Stimulated activated CD4-positive, alpha-beta T cell treated with anti-CD3 and anti-CD28 coated beads, Interleukin-1b, Interleukin-23, amount 100 ng/mL, for 1 hour (primary cell): ENCODE measurements at places on chromosomes 16 and 17.

DNA sequence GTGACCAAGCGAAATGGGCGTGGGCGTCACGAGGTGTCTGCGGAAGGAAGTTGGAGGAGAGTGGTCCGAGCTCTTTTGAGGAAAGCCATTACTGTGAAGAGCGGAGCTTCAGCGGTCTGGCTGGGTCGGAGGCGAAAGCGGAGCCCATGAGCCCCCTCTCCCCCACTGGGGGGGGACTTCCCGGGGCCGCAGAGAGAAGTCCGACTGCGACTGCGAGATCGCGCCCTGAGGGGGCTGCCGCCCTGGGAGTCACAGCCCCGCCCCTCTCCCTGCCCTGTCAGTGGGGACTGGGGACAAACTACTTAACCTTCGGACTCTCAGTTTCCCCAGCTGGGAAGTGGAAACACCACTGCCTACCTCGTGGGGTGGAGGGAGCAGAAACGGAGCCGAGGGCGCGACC, 20.0 kb upstream of the ARL4D start:
- DNase-seq: no peak

GRCh38 chr16:89290472-89290871, 73.0 kb downstream of the ZNF778 start:
- DNase-seq: no peak

DNA sequence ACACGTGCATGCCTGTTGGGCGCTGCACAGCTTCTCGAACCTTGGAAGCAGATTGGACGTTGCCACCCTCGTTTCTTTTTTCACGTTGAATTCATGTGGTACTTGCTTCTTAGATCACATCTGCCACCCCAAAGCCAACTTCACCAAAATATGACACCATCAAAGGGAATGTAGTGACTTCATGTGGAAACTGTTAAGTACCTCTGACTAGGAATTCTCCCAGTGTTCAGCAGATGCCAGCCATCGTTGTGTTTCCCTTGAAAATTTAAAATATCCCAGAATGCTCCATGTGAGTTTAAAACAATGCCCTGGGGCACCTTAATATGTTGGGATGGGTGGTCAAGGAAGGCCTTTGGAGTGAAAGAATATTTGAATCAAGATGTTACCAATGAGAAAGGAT, 22.6 kb upstream of the FAM20A start:
- no peak for DNase-seq

- no peak for DNase-seq
Observed at GRCh38 chr16:53770641-53771040, 66.7 kb downstream of the FTO start.

- no peak for DNase-seq
Observed at GRCh38 chr17:81271226-81271625, 23.9 kb downstream of the SLC38A10 start.

DNA sequence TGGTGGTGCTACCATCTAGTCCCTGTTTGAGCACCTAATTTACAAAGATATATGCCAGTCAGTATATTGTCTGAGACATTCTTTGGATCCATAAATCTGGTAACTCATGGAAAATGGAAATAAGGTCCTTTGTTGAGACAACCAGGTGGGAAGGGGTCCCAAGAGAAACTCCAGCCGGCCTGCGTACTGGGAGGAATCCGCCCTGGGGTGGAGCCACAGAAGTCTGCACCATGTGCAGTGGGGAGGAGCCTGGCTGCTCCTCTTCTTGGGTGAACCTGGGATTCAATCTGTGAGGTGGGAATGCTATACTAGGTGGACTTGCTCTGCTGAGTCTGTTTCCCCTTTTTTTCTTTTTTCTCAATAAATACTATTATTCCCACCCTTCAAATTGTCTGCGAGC, 339.2 kb upstream of the TNRC6C start:
- DNase-seq: no peak

DNA sequence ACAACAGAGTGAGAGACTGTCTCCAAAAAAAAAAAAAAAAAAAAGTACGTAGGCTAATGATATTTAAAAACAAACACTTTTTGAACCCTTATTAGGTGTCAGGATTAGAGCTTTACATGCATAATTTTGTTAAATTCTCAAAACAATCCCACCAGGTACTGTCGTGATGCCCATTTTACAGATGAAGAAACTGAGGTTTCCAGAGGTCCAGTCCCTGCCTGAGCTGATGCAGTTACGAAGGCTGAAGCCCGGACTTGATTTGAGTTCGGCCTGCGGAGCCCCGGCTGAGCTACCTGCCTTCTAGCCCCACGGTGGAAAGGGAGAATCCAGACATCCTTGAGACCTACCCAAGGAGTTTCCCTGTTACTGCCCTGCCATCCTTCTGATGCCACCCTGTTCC, 137.5 kb upstream of the EEF2KMT start:
- DNase-seq: no peak

- DNase-seq: no peak
Observed at GRCh38 chr17:63544467-63545301, 5.6 kb upstream of the DCAF7 start.

DNA sequence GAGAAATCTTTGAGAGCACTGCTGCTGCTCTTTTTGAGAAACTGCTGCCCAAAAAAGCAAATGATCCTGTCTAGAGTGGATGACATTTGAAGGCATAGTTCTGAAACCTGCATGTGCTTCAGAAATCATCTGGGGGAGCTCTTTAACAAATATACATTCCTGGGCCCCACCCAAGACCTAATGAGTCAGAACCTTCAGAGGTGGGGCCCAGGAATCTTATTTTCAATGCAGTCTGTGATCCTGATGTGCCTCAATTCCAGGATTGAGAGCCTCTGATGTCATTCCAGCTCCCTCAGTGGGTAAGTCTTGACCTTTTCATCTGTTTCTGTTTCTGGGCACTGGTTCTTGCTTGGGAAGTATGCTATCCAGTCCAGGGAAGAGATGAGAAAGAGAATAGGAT, 42.3 kb downstream of the HNF1B start:
- no peak for DNase-seq

GRCh38 chr16:57918444-57918843, 52.5 kb downstream of the CNGB1 start:
- no peak for DNase-seq

- peak; percentile 69 for DNase-seq
Observed at GRCh38 chr17:40068917-40069750, 6.4 kb downstream of the THRA start.

GRCh38 chr17:1743088-1743439, 393 bp downstream of the SERPINF2 start:
- no peak for DNase-seq

GRCh38 chr16:81142864-81143263, 46.7 kb upstream of the GCSH start:
- no peak for DNase-seq

GRCh38 chr17:40038882-40039513, 15.2 kb downstream of the MED24 start:
- no peak for DNase-seq

DNA sequence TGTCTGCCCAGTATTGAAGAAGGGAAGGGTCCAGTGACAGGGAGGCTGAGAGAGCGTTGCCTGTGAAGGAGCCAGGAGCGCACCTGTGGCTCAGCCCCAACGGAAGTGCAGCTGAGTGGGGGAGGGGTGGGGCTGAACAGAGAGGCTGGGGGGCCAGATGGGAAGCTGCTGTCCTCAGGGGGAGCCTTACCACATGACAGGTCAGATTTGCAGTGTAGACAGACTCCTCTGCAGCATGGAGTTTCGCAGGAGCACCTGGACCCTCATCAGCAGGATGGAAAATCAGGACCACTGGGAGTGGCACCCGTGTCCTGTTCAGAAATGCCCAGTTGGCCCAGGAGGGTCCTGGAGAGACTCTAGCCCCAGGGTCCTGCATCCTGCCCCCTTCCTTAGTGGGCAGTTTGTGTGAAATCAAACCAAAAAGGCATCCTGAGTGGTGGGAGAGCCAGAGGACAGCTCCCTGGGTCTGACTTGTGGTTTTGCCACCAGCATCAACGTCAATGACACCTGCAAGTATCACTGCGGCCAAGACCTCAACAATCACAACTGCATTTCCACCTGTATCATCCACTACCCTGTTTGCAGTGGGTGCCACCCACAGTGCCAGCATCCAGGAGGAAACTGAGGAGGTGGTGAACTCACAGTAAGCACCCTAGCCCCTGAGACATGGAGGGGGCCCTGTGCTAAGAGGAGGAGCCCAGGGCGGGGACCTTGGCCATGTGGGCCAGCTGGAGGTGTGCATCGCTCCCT, 7.8 kb downstream of the CD300A start:
- DNase-seq: no peak

- no peak for DNase-seq
Observed at GRCh38 chr17:46949291-46950174, 26.6 kb downstream of the GOSR2 start.

DNA sequence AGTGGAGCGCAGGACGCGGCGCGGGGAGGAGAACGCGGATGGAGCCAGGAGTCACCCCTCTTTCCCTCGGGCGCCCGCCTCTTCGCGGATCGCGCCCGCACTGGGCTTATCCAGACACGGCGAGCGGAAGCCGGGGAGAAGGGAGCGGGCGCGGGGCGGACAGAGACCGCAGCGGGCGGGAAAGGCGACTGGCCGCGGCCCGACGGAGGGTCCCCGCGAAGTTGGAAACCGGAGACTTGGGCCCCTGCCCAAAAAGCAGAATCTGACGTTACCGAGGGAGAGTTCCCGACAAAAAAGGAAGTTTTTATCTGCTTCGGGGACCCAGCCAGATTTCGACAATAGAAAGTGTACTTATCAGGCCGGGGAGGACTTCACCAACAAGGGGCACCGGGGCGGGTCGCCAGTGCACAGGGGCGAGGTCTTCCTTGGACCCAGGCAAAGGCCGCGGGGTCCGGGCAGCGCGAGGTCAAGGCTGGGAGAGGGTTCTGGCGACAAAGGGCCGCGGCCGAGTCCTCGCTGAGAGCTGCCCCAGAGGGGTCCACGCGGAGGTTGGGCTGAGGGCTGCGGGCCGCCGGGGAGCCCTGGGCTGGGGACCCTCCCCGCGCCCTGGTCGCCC, 519 bp downstream of the ST6GALNAC2 start:
- no peak for DNase-seq

- no peak for DNase-seq
Observed at GRCh38 chr16:81940781-81941560, 70.3 kb downstream of the SDR42E1 start.

DNA sequence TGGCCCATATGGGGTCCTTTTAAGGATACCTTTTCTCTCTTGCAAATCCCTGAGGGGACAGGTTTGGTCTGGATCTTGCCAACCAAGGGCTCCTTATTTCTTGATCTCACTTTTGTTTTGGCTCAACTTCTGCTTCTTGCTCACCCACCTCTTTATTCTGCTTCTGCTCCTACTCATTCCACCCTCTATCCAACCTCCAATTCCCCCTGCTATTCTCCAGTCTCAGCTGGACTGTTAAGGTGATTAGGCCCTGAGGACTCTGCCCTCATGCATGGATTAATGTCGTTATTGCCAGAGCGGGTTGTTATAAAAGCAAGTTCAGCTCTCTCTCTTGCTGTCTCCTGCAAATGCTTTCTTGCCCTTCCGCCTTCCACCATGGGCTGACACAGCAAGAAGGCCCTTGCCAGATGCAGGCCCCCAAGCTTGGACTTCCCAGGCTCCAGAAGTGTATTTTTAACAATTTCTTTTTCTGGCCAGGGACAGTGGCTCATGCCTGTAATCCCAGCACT, 29.8 kb downstream of the LAT start:
- DNase-seq: no peak

DNA sequence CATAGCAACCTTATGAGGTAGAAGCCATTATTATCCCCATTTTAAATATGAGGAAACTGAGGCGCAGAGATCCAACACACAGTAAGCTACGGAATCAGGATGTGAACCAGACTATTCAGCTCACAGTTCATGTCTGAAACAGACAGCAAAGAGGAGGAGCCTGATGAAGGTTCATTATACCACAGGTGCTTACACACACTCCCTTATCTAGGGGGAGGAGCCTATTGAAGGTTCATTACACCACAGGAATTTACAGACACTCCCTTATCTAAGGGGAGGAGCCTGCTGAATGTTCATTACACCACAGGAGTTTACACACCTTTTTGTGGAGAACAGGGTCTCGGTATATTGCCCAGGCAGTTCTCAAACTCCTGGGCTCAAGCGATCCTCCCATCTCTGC, 21.9 kb downstream of the C16orf95 start:
- DNase-seq: no peak

DNA sequence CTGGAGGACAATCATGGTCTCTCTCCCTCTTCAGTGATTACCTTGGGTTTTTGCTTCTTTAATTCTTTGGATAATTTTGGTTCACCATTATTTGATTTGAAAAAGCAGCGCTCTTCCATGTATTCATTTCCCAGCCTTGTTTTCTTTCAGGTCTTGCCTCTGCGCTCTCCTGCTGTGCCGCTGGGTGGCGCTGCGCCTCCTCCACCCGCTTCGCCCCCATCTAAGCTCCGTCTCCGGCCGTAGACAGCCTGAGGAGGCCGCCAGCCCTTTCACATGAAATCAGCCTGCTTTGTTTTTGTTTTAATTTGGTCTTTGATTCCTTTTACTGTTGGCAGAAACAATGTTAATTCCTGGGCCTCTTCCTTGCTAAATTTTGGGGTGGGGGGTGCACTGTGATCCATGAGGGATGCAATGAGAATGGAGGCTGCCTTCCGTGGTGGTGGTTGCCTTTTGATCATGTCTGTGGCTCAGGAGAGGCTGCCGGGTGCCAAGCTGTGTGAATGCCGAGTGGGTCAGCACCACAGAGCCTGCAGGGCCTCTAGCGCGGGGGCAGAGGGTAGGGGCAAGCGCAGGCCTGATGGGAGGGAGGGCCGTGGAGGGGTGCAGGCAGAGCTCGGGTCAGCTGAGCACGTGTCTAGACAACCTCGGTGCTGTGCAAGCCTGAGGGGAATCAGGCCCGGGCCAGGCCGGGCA, 64.1 kb downstream of the PLD6 start:
- peak; percentile 14 for DNase-seq

DNA sequence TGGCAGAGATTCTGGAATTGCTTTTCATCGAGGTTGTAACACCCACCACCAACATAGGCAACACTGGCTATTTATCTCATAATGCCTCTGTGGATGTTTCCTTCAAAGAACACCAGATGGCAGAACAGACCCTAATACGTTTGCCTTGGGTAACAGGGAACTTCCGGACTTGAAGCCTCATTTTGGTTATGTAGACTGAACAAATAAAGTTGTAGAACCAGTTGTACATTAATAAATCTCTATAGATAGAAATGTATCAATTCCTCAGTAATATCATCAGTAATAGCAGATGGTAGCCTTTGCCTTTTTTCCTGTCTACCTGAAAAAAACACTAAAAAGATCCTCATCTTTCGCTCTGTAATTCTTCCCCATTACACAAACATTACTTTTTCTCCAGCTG, 25.9 kb upstream of the APOH start:
- DNase-seq: no peak

- no peak for DNase-seq
Observed at GRCh38 chr17:3812771-3813170, 11.8 kb upstream of the ITGAE start.

DNA sequence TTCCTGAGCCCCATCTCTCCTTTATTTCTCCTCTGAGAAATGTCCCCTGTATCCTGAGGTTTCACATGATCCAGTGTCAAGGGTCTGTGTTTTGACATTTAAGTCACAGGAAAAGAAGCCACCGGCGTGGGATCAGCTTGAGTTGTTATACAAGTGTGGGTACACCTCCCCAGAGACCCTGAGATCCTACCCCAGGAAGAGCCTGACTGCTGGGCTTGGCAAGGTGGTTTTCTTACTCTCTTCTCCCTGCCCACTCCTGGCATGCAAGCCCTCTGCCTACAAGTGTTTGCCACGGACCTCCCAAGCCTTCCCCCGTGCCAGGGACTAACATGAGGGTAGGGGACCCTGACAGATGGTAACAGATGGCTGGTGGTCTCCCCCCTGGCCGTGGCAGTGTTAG, 2.8 kb upstream of the ARHGAP27 start:
- no peak for DNase-seq
